Stimulated activated CD4-positive, alpha-beta T cell treated with anti-CD3 and anti-CD28 coated beads, Interleukin-4, amount 100 ng/mL, for 24 hours (primary cell): ENCODE measurements at places on chromosomes 7 and 10.

DNA sequence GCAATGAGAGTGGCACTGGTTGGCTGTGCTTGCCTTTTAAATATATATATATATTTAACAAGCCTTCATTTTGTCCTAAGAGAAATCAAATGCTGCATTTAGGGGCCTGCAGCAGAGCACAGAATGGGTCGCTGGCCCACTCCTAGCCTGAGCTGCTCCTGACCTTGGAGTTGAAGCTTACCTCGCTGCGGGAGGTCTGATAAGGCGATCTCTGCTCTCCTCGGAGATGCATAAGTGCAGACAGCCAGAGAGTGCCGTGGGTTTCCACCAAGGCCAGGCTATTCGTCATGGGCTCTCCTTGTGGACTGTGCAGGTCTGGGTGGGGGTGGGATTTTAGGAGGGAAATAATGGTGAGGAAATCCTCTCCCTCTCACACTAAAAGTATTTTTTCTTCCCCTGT lies 99.5 kb upstream of the IKZF1 start:
- DNase-seq, result no peak

DNA sequence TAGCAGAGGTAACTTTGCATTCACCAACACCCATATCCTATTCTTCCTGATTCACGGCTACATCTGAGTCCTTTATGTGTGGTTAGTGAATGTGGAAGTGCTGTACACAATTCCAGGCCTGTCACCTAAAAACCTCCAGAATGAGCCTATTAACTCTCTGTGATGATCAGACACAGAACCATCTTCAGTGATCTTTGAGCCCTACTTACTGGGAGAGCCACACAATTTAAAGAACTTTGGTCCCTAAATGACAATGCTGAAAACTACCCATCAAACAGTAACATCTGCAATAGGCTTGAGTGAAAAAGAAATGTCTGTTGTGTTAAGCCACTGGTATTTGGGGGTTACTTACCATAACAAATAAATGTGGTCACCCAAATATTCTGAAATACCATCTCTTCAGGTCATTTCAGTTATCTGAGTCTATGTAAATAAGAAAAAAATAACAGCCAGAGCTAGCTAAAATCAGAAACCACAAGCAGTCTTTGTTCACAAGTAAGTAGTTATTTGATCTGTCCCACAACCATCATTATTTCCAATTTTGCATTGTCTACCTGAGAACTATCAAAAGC lies 145.7 kb downstream of the HGF start:
- no peak for DNase-seq

- no peak for DNase-seq
Measured at GRCh38 chr7:26958834-26959233, 94.4 kb upstream of the SKAP2 start.

DNA sequence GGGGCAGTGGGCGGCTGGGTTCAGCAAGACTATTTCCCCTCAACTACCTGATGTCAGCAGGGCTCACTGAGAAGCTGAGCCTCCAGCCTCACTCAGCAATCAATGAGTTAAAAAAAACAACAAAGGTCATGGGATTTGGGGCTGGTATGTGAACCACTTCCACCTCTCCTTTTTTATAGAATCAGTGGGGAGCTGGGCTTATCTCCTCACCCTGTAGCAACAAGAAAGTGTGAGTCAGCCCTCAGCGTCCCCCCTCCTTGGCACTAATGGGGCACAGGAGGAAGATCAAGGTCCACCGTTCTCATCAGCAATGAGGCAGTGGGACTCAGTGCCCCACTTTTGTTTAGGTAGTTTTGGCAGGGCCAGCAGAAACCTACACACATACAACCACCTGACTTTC lies 823.5 kb upstream of the POM121L12 start:
- DNase-seq, result no peak

DNA sequence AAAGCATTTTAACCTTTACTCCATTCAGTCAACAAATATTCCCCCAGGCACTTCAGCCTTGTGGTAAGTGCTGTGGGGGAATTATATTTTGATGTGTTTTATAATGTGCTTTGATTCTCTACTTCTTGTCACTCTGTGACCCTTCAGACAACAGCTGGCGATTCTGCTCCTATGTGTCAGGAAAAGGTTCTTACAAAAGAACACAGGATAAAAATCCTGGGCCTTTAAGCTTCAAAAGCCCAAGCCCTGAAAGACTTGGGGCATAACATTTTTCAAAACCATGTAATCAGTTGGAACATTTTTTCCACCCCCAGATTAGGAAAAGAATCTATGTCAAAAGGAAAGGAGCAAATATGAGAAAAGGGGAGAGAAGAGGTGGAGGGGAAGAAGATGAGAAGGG lies 37.8 kb upstream of the LRRC17 start:
- DNase-seq, result no peak

GRCh38 chr7:36939816-36940215 lies 215.5 kb upstream of the AOAH start:
- DNase-seq, result no peak

DNA sequence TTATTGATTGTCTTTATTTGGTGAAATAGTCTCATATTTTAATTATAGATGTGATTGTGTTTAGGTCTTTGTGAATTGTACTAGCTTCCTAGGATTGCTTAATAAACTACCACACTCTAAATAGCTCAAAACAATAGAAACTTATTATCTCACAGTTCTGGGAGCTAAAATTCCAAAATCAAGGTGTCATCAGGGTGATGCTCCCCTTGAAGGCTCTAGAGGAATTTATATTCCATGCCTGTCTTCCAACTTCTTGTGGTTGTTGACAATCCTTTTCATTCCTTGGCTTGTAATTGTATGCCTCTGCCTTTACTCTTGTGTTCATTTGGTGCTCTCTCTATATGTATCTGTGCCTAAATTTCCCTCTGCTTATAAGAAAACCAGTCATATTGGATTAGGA lies 155.3 kb upstream of the AKR1E2 start:
- no peak for DNase-seq

DNA sequence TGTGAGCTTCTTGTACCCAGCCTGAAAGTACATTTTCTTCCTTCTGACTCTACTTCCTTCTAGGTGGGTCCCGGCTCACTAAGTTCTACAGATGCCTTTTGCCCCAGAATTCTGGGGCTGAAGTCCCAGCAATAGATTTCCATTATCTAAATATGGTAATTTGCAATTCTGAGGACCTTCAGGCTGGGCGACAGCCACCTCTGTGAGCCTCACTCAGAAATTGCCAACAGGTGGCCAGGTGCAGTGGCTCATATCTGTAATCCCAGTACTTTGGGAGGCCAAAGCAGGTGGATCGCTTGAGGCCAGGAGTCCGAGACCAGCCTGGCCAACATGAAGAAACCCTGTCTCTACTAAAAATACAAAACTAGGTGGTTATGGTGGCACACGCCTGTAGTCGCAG lies 23.7 kb downstream of the CREM start:
- DNase-seq, result no peak

GRCh38 chr10:123909426-123909825 lies 17.8 kb upstream of the CPXM2 start:
- no peak for DNase-seq

DNA sequence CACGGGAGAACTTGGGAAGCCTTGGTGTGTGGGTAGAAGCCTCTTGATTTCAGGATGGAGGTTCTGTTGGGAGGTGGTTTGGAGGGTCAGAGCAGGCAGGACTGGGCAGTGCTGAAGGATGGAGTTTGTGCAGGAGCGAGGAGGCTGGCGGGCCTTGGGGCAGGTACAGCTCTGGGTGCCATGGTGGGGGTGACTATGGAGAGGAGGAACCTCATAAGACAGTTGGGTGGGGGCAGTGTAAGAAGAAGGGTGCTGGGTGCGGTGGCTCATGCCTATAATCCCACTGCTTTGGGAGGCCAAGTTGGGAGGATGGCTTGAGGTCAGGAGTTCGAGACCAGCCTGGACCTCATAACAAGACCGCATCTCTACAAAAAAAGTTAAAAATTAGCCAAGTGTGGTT lies 54.7 kb upstream of the GTF2IRD1 start:
- no peak for DNase-seq

DNA sequence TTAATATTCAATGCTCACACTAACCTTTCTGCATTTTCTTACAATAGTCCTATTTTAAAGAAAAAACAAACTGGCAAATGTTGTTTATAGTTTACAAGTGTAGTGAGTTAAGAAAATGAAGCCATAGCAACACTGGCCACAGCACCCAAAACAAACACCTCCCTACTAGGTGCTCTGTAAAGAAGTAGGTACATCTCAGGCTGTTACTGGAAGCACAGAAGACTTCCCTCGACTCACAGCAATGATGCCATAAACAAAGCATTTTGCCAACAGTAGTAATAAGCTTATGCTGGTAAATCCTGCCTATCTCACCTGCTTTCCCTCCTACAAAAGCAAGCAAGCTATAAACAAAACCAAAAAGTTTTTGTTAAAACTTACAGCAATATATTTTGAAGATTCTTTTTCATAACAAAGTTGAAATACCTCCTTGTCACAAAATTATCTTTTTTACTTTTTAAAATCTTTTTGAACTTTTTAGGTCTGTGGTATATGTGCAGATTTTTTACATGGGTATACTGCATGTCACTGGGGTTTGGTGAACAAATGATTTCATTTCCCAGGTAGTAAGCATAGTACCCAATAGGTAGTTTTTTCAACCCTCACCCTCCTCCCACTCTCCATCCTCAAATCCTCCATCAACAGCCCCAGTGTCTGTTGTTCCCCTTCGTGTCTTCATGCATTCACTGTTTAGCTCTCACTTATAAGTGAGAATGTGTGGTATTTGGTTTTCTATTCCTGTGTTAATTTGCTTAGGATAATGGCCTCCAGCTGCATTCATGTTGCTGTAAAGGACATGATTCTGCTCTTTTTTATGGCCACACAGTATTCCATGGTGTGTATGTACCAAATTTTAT lies 28.4 kb downstream of the COA1 start:
- no peak for DNase-seq

DNA sequence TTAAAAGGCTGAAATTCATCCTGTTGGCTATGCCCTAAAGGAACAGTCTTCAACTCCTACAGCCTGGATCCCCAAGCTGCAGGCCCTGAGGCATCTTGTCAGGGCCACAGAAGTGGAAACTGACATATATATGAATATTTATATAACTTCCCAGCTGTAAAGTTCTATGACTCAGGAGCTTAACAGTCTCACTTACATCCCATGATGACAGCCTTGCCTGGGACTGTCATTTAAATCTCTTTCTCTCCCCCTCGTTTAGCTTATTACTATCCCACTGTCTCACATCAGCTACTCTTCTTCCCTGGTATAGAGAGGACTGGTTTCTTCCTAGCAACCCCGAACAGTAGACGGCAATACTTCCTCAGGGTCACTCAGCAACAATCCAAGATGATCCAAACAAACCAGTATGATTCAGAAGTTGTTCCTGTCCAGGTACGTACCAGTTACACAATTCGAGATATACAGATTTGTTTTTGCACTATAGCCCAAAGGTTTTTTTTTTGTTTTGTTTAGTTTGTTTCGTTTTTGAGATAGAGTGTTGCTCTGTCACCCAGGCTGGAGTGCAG lies 22.7 kb downstream of the KIAA1549 start:
- no peak for DNase-seq

GRCh38 chr7:110442381-110442837 lies 648.5 kb upstream of the LRRN3 start:
- DNase-seq, result no peak

DNA sequence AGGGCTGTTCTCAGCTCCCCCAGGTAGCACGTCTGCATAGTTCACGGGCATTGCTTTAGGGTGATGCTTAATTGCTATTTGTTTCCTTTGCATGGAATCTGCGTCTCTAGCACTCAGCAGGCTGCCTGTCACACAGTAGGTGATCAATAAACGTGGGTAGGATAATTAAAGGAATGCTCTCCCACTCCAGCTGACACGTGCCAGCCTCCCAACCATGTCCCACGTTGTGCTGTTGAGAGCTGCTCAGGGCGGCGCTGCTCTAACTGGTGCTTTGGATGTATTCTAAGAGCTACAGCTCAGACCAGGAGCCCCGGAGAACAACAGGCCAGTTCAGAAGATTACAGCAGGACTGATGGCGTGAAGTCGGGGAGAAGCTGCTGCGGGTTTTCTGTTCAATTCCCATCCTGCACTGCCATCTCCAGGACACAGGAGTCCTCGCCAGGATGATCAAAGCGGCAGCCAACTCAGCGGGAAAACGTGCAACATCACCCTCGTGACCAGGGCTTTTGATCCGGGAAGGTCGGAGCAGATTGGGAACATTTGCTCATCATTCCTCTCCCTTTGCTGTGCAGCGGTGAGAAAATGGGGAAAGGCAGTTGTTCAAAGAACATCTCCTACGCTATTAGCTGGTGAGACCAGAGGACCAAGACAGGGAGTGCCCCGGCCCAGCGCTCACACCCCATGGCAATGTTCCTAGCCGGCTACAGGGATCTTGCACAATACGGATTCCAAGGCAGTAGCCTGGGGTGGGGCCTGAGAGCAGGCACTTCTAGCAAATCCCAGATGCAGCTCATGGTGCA lies 50.5 kb upstream of the FOXK1 start:
- no peak for DNase-seq

- no peak for DNase-seq
Measured at GRCh38 chr7:139701908-139702307, 75.9 kb downstream of the HIPK2 start.

DNA sequence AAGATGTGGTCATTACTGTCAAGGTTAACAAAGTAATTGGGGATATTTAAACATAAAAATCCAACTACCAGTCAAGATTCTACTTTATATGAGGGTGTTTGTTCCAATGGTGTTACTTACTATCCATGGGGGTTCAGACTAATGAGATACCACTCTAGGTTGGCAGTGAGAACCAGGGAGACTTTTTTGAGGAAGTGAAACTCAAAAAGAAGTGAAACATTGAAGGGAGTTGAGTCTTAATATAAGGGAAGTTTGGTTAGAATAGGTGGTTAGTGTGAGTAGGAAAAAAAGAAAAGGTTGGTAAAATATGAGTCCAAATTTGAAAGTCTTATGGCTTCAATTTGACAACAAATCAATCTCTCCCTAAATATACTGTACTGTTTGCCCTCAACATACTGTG lies 123.6 kb upstream of the ANK3 start:
- no peak for DNase-seq

DNA sequence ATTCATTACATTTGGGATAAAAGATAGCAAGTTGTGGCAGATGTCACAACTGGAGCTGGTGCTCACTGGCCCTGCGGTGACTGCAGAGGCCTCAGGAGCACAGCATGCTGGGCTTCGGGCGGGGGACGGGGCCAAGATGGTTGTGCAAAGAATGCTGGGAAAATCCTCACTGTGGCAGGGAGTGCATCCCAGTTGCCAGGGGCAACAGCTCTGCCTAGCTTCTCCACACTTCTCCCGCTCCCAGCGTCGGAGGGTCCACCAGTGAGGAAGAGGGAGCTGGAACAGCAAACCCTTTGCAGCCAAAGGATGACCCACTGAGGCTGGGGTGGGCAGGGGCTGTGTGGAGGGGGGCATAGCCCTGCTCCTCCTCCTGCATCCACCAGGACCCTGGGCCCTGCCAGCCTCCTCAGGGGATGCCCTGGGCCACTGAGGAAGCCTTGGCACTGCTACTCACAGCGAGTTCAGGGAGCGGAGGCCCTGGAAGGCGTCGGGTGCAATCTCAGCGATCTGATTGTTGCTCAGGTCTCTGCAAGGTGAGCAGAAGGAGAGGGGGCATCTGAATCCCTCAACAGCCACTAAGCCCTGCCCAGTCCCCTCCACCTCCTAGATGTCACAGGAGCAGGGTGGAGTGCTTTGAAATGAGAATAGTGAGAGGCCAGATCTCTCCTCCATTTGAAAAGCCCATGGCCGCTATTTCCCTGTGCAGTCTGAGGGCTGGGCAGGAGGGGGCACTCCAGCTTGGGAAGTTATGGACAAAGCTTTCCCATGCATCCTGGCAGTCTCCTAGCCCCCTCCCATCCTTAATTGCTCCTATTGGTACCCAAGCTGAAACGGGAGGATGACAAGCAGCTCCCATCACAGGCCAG lies 126.5 kb downstream of the SLIT1 start:
- no peak for DNase-seq
